ENCODE measurements at places on chromosomes 7 and 10.
A peak's percentile ranks its signal among the peaks of the same experiment; 100 is the strongest.

DNA sequence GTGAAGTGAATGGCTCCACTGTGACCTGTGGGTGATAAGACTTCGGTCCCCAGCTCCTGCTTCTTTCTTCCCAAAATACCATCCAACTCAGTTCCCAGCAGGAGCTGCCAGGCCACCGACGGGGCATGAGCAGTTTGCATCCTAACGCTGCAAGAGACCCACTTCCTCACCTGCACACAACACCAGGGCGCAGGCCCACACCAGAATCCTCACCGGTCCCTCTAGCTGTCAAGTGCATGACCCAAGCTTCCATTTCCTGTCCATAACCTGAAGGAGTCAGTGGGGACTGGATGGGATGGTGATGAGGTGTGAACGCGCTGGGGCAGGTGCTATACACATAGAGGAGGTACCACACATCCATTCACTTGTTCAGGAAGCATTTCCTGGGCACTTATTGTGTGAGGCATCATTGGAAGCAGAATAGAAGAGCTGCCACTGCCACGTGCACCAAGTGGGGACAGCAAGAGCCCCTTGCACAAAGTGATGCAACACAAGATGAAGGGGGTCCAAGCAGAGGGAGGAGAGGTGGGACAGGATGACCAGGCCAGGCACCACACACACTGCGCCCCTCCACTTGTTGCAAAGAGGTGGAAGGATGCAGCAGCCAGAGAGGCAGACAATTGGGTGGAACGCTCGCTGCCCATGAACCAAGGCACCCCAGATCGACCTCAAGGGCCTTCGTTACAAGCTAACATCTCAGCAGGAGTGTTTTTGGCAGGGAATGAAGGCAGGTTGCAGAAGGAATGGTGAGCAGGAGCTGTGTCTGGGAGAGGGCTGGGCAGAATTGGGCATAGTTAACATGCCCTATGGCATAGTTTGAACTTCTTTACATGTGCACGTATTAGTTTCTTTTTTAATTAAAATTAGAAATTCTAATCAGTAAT lies 605.8 kb upstream of the MGMT start:
- no peak for DNase-seq

- no peak for DNase-seq
Observed at GRCh38 chr7:131190146-131190545, 137.5 kb upstream of the MKLN1 start.

GRCh38 chr10:108069096-108069495 lies 904.6 kb upstream of the SORCS1 start:
- DNase-seq: no peak

DNA sequence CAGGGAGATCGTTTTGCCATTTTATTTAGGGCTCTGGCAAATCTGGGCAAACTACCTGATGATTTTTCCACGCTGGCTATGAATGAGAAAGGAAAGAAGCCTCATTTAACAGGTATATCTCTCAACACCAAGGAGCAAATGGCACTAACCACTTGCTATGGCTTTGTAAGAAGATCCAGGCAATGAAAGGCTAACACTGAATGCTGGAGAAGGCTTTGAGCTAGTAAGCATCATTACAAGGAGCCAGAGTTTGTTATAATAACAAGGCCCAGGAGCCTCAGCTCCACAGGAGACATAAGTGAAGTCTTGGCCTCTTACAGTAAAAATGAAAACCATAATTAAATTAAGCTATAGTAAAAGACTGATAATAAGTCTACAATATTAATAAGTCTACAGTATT lies 123.1 kb downstream of the CNOT4 start:
- no peak for DNase-seq

DNA sequence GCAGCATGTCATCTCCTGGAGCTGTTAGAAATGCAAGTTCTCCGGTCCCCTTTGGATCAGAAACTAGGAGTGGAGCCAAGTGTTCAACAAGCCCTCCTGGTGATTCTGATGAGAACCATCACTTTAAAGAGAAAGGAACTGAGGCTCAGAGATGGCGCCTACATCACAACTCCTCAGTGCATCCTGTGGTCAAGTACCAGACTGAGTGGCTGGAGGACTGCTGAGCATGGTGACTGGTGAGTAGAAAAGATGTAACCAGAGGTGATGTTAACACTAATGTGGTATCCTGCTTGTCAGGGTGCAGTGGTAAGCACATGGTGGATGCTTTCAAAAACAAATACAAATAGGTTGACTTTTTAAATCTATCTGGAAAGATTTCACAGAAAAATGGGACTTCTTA lies 3.5 kb upstream of the OIT3 start:
- DNase-seq: no peak

DNA sequence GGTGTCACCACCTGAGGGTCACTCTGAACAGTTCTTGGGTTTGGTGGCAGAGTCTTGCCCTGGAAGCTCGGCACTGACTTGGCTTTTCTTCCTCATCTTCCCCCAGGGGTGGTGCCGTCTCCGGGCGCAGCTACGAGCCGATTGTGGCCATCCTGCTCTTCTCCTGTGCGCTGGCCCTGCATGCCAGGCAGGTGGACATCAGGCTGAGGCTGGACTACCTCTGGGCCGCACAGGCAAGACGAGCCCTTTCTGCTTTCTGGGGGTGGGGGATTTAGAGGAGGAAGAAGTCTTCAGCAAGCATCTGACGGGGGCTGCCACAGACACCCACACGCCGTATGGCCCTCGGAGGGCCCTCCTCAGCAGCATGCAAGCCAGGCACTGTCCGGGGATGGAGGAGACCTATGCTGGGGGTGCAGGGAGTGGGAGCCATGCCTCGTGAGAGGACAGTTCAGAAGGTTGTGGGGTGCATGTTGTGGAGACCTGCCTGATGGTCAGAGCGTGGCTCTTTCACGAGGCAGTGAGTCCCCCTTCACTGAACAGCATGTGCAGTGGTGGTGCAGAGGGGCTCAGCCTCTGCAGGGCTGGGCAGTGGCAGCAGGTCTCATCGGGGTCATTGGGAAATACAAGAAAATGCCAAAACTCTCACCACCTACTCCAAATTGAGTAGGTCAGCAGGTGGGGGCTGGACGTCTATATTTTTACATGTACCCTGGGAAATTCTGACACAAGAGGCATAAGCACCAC lies 112.4 kb downstream of the ADCY1 start:
- DNase-seq: no peak

DNA sequence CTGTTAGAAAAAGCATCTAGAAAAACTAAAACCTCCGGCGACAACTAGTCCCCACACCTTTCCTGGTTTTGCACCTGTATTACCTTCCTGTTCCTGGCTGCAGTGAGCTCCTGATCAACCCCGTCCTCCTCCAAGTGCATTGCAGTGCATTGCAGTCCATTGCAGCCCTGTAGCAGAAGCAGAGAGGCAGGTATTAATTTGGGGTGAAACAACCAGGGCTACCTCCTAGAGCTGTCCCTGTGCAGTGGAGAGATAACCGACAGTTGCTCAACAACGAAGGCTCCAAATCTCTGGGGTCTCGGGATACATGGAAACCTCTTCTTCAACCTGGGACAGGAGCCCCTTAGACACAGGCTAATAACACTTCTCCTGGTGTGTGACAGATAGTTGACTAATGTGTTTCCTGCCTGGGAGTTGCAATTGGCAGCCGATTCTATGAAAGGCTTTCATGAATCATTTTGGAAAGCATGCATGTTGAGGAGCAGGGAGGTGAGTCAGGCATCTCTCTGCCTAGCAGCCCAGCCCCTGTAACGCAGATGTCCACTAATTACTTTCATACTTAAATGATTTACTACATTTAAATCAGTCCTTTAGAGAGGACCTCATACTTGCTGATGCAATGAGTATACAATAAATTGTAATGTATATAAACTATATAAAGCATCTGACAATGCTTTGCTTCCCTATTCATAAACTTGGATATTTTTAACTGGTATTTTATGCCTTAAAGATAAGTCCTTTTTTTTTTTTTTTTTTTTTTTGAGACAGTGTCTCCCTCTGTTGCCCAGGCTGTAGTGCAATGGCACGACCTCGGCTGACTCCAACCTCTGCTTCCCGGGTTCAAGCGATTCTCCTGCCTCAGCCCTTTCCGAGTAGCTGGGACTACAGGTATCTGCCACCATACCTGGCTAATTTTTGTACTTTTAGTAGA lies 59.0 kb downstream of the PRR15 start:
- peak; percentile 92 for DNase-seq

DNA sequence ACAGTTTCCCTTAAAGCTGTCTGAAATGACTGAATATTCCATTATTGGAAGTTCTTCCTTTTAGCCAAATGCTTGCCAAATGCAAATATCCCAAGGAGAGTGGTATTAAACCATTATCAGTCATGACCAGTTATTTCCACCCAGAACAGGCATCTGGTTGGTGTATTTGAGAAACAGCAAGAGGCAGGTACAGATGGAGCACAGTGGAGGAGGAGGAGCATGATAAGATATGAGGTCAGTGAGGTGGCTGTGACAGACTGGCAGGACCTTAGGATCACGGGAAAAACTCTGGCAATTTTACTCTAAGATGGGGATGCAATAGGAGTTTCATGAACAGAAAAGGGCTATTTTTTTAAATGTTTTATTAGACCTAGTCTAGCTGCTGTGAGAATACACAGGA lies 6.4 kb downstream of the HEPACAM2 start:
- no peak for DNase-seq

DNA sequence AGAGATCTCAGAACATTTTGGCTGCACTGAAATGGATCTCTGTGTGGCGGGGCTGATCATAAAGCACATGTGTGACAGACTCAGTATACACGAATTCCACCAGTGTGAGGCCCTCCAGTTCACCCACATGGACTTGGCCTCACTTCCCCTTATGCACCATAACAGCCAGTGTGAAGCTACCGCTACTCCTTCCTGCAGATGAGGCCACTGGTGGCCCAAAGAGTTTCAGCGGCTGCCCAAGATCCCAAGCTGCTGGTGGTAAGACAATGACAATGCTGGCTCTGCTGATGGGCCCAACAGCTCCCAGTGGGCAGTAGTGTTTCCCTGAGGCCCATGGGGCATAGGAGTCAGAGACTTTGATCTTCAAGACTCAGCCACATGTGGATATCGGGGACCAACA lies 21.0 kb upstream of the C10orf71 start:
- DNase-seq: no peak

- DNase-seq: no peak
Observed at GRCh38 chr7:47933215-47933614, 15.1 kb downstream of the PKD1L1 start.

DNA sequence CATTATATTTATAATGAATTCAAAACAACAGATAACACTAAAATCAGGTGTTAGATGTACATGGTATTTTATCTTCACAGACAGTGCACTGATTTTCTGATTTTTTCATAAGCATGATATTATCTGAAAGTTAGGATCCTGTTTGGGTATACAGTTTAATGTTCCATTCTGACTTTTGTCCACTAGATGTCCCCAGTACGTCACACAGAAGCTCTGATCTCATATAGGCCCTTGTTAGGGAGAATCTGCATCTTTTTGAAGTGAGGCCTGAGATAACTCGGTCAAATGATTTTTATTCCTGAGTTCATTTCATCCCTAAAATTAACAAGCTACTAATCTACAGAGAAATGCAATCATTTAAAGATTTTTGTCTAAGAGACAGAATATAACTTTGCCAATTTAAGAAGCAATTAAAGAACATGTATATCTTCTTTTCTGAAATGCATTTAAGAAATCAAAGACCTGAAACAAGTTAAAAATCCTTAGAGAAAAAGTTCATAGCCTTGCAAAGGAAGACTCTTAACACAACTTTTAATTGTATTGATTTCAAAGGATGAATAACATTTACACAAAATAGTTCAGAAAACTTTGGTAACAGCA lies 72.0 kb upstream of the TES start:
- DNase-seq: no peak

DNA sequence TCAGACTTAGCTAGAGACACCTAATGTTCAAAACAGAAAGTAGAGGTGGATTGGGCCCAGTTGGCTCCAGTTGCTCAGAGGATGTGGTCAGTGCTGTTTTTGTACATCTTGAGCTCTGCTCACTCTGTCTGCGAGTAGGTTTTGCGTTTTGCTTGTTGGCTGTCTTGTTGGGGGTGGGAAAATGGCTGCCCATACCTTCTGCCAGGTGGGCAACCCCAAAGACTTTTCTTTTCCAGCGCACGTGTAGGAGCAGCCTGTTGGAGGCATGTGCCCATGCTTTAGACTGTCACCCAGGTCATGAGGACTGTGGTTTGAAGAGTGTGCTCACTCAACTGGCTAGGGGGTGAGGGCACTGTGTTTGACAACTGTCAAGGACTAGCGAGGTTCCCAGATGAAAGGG lies 73.9 kb downstream of the KAT6B start:
- DNase-seq: no peak

- DNase-seq: peak; percentile 25
Observed at GRCh38 chr10:88243836-88244730, 339.0 kb downstream of the RNLS start.

DNA sequence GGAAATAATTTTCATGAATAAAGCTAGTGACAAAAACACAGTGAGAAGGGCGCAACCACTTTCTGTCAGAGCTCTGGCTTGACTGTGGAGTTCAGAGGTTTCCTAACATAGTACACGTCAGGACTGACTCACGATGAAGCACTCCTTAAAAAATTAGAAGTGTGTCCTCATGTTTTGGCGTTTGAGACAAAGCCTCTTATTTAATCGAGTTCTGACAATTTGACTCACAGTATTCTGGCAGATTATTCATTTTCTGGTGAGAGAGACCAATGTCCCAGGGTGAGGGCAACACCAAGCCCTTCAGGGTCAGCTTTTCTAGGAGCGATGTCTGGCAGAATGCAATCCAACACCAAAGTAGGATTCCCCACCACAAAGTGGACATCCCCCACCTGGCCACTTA lies 108.7 kb downstream of the DIP2C start:
- DNase-seq: peak; percentile 69

DNA sequence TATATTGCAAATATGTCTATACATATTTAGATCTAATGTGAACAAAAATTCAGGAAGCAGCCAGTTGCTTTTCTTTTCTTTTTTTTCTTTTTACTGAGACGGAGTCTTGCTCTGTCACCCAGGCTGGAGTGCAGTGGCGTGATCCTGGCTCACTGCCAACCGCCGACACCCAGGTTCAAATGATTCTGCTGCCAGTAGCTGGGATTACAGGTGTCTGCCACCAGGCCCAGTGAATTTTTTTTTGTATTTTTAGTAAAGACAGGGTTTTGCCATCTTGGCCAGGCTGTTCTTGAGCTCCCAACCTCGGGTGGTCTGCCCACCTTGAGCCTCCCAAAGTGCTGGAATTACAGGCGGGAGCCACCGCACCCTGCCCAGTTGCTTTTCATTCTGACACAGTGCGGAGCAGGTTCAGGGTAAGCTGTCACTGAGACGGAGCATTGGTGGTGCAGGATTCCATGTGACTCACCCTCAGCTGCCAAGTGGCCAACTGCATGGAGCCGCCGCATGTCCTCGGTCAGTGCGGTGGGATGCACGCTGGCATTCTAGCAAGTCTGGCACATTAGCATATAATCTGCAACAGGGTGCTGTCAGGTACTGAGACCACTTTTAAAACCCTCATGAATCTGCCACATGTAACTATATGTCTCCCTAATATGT lies 362.7 kb downstream of the DNAJB6 start:
- no peak for DNase-seq

All from skeletal muscle cell (primary cell).